Myometrial cell (primary cell): ENCODE measurements at places on chromosomes 7 and 10. TPM values are rescaled to one million over a fixed set of nuclear protein-coding genes. Genes with fewer than 3 reads are reported as not detected.

AASS gene
- total RNA-seq: 20.5 and 23.6 TPM in 2 replicates

GBX1 gene
- total RNA-seq: not detected in 2 replicates

HOXA4 gene
- 0.89 TPM in 1 of 2 replicates, not detected in the other for total RNA-seq

POLR2J2 gene
- total RNA-seq: not detected in 2 replicates
